ENCODE measurements at places on chromosomes 16 and 17.

DNA sequence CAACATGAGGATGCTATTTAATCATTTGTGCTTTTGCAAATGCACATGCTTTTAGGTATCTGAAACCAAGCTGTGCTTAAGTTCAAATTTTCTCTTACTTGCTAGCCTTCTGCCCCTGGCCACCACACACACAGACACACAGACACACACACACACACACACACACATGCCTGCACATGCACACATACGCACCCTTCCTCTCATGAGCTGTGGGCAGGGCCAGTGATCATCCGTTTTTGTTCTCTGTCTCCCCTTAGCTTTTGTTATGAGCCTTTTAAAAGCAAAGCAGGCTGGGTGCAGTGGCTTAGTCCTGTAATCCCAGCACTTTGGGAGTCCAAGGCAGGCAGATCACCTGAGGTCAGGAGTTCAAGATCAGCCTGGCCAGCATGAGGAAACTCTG, 34.2 kb downstream of the CD300LF start:
- DNase-seq, result no peak

GRCh38 chr17:65660947-65661346, 99.5 kb upstream of the AXIN2 start:
- no peak for DNase-seq

GRCh38 chr17:62725791-62726249, 82.3 kb downstream of the MARCHF10 start:
- DNase-seq, result no peak

GRCh38 chr16:48583075-48584065, 26.6 kb downstream of the N4BP1 start:
- DNase-seq, result no peak

- DNase-seq, result no peak
These were observed at the start of gene BCAR1 for GRCh38 chr16:75251280-75252048. BCAR1 (minus strand) TSS chr16:75251624; CDS start chr16:75251482, 142 bp downstream.

- no peak for DNase-seq
These were observed 380.7 kb upstream of the PSMD7 start for GRCh38 chr16:73915935-73916334.

DNA sequence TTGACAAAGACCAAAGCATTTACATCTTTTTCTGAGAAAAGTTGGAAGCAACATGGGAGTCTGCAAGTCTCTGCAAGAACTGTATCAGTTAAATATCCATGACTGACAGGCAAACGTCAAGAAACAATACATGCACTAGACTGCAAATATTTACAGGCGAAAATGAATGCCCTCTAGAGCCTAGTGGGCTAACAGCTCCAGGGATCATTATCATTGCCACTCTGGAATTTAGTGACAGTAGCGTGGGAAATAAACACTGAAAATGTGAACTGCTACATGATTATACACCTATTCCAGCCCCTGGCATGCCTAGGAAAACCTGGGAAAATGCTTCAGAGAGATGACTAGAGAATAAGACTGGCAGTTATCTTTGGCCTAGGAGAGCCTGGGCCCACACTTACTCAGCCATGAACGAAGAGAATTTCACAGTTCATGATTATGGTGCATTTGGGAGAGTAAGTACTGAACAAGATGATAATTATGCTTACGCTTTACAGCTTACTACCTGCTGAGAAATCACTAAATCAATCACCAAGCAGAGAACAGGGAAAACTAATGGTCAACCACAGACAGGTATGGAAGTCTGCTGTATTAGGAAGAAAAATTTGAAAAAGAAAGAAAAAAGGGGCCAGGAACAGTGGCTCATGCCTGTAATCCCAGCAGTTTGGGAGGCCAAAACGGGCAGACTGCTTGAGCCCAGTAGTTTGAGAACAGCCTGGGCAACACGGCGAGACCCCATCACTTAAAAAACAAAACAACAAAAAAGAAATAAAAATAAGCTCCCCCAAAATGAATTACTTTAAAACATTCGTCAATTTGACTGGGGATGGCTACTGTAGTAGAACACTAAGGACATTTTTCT, 66.6 kb upstream of the CLEC18B start:
- no peak for DNase-seq

DNA sequence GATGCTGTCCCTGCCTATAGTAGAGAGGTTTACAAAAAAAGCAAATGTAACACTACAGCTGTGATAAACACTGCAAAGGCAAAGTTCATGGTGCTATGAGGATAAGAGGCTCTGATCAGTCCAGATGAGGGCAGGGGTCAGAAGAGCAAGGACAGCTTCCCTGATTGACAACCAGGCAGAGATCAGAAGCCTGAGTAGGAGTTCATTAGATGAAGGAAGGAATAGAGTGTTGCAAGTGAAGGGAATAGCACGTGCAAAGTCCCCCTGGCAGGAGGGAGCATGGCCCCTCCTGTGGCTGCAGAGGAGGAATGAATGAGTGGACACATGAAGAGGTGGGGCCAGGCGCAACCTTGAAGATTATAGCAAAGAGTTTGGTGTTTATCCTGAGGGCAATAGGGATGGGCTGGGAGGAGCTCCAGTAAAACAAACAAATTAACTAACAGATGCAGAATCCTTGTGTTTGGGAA, 208.4 kb upstream of the IRX5 start:
- no peak for DNase-seq

DNA sequence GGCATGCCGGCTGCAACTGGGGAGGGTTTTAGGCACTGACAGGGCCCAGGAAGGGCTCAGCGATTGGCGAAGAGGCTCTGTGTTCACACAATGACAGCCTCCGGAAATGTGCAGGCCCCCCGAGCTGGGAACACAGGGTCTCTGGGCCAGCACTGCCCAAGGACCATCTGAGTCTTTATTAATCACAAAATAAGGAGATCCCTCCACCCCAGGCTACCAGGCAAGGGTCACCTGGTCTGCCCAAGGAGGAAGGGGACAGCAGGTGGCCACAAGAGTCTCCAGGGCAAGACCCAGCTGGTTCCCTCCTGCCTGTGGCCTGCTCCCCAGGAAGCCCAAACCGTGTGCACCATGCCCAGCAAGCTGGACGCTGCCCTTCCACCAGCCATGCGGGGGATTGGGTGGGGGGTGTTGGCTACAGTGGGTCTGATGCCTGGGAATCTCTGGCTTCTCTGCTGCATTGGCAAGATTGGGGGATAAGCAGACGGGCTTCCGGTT, 52.1 kb upstream of the TNRC6C start:
- no peak for DNase-seq

GRCh38 chr17:72049914-72050313, 70.9 kb upstream of the SOX9 start:
- DNase-seq, result no peak

- DNase-seq, result no peak
These were observed 981 bp downstream of the GLG1 start for GRCh38 chr16:74605746-74606520.

- DNase-seq, result no peak
These were observed 21.0 kb downstream of the ATPAF2 start for GRCh38 chr17:18017958-18018357.

- no peak for DNase-seq
These were observed 46.2 kb downstream of the HSD17B2 start for GRCh38 chr16:82081264-82081663.

- DNase-seq, result no peak
These were observed 126.0 kb upstream of the SDK2 start for GRCh38 chr17:73770115-73770848.

DNA sequence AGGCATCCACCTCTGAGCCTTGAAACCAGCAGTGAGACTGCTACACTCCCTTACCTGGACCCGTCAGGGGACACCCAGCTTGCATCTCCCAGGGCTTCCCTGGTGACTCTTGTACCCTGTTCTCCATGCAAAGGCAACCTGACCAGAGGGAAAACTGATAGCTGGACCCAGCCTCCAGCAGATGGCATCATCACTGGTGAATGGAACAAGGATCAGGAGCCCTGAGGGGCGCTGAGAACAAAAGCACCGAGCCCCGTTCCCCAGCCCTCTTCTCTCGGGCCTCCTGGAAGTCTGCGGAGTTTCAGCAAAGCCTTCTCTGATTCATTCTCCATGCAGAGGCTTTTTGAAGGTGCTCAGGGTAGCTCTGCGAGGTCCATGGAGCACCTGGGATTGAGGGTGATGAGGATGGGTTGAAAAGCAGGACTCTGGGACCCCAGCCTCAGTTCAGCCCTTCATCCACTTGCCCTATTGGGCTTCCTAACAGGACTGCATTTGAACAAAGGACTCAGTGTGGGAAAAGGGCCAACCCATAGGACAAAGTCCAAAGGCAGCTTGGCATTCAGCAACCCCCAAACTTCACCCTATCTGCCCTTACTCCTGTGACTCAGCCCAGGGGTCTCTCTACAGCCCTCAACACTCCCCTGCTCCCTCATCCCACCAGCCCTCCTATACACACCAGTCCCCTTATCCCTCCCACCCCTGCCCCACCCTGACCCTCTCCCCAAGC, 45.0 kb upstream of the LHX1 start:
- DNase-seq, result no peak

GRCh38 chr17:50420419-50421112, 5.5 kb upstream of the ACSF2 start:
- no peak for DNase-seq

- no peak for DNase-seq
These were observed 3.7 kb downstream of the TMEM98 start for GRCh38 chr17:32931686-32932085.

DNA sequence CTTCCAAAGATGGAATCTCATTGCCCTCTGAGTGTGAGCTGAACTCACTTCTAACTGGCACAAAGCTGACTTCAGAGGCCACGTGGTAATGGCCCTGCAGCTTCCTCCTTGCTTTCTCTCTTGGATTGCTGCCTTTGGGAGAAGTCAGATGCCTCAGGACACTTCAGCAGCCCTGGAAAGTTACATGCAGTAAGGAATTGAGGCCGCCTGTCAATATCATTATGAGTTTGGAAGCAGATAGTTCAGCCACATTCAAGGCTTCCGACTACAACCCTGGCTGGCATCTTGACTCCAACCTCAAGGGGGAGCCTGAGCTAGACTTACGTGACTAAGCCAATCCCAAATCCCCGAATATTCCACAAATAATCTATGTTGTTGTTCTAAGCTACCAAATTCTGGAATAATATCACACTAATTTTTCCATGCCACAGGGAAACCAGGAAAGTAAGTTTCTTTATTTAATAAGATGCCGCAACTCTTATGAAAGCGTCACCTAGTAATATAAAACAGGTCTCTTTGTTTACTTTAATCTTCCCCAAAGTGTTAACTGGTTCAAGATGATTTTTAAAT, 13.6 kb downstream of the CEP20 start:
- no peak for DNase-seq

GRCh38 chr16:5502467-5502869, 404.9 kb upstream of the EEF2KMT start:
- DNase-seq, result no peak

DNA sequence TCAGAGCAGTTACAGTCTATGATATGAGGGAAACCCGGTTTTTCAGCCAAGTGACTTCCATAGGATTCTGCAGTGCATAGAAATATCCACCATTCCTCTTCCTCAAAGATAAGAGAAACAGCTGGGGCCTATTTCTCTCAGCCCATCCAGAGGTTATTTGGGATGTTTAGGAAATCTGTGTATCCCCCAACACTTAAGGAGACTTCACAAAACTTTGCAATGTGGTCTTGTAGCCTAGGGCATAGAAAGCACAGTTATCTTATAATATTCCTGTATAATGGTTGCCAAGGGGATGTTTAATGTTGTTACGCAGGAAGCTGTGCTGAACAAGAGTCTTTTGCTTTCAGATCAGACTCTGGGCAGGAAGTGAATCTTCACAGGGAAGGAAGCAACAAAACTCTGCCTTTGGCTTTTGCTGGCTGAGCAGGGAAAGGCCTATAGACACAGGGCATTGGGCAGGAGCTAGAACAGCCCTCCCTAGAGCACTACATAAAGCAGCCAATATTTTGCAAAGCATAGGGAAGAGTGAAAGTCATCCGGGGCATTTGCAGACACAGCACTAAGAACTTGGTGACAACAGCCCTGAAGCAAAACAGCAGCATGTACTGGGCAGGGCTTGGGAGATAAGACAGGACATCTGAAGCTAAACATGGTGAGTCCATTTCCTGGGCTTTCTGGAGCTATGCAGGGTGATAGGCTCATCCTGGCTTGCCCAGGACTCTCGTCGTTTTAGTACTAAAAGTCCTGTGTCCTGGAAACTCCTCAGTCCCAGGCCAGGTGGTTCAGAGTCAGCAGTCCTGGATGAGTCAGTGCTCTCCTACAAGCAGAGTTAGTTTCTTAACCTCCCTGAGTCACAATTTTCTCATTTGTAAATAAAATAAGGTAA, 18.7 kb upstream of the BEAN1 start:
- no peak for DNase-seq

- no peak for DNase-seq
These were observed 15.4 kb downstream of the C17orf78 start for GRCh38 chr17:37391146-37391545.

- DNase-seq, result no peak
These were observed 88.2 kb downstream of the STX8 start for GRCh38 chr17:9487406-9487805.

DNA sequence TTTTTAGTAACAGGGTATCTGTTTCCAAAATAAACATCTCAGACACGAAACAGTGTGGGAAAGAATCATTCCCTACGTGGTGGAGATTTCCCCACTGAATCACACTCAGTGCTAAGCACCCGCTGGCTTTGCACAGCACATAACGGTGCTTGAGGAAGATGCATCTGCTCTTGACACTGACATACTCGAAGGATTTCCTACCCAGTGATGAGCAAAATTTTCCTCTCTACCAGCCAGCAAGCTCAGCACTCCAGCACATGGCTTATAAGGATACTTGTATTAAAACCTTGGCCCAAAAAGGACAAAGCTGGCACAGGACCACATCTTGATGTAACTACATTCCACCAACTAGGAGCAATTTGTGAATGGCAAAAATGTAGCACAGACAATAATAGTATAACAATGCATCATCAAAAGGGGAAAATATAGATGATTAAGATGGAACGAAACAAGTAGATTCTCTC, 59.0 kb downstream of the ANKFY1 start:
- DNase-seq, result no peak

DNA sequence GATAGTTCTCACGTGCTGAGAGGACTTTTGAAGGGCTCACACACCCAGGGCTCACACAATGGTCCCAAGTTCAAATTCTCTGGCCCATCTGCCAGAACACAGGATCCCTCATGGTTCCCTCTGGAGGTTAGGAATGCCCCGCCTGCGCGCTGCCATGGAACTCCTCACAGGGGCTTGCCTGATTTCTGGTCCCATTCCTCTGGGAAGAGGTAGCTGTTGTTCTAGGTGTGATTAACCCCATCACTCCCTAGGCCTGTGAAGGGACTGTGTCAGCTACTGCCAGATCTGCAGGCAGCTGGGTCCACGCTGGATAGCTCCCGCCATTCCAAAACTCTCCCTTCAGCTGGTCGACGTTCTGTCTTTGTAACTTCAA, 2.3 kb upstream of the ARMC5 start:
- DNase-seq, result no peak

- no peak for DNase-seq
These were observed 6.3 kb downstream of the C17orf75 start for GRCh38 chr17:32335687-32336086.
